NK-92 treated with Interleukin-12 subunit alpha and Interleukin-12 subunit beta, amount 100 ng/mL, for 24 hours (cell line): ENCODE measurements at places on chromosomes 6 and 20.
A peak's percentile ranks its signal among the peaks of the same experiment; 100 is the strongest.

DNA sequence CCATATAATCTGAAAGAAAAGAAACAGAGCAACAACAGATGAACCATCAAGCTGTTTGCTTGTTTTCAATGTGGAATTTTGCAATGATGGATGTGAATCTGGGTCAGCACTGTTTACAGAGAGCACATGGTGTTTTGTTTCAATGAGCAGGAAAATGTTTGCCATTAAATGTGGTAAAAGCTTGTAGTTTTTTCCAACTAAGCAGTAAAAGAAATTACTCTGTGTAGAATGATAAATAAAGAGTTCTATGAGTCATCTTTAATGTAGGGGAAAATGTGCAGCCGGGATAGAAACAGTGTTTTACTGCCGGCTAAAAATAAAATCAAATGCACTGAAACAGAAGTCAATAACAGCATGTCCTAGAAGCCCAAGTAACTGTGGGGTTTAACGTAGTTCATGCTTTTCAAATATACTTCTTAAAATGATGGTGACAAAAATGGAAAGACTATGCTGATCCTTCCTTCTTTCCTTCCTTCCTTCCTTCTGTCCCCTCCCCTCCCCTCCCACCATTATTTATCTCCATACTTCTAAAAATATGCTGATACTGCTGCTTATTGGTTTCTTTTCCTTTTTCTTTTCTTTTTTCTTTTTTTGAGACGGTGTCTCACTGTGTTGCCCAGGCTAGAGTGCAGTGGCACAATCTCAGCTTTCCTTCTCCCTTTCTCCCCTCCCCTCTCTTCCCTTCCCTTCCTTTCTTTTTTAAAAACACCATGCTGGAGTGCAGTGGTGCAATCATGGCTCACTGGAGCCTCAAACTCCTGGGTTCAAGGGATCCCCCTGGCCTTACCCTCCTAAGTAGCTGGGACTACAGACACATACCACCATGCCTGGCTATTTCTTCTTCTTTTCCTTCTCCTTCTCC lies 6.3 kb upstream of the NAA20 start:
- no peak for DNase-seq

DNA sequence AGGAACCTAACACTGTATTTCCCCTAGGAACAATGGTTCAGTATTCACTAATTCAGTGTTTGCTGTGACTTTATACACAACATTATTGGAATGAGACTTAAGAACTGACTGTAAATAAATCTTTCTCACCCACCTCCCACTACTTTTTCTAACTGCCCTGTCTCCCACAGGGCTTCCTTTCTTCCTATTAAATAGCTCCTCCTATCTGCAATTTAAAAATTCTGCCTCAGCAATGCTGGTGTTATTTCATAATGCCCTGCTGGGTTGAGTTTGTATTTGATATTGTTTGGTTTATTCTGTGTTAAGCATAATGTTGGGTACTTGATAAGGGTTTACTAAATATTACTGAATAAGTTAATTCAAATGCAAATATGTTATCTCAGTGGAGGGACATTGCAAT lies 573.1 kb upstream of the RNF217 start:
- no peak for DNase-seq

DNA sequence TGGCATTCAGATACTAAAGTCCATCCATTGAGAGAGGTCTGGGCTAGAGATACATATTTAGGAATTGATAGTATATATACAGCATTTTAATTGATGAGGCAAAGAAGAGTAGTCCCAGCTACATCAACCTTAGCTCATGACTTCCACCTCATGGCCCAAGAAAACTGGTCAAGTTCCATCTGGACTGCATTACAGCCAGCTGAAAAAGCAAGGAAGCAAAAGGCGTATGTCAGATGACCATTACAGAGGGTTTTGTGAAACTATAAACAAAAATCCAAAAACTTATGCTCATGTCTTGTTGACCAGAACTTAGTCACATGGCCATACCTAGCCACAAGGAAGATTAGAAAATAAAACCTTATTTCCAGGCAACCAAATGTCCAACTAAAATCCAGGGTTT lies 46.8 kb upstream of the RNF146 start:
- DNase-seq = no peak

DNA sequence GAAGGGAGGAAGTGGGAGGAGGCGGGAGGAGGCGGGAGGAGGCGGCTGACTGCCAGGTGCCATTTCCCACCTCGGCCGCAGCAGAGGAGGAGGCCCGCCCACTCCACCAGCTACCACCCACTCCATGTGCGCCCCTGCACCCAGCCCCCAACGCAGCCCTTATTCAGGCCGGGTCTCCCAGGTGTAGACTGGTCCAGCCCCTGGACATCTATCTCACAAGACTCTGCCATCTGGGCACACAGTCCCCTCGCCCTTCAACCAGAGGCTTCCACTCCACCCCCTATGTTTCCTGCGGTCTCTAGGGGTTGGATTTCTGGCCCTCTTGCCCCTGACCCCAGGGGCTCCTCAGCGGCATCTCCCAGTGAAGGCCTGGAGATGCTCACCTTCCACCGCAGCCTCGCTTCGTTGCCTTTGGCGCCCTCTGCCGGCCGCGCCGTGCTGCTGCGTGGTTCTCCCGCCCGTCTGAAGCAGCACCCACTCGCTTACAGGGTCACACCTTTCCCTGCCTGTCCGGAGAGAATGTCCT lies 32.6 kb upstream of the FAM83D start:
- peak; percentile 58 for DNase-seq

GRCh38 chr6:108746836-108747575 lies 101.2 kb upstream of the ARMC2 start:
- DNase-seq = no peak

DNA sequence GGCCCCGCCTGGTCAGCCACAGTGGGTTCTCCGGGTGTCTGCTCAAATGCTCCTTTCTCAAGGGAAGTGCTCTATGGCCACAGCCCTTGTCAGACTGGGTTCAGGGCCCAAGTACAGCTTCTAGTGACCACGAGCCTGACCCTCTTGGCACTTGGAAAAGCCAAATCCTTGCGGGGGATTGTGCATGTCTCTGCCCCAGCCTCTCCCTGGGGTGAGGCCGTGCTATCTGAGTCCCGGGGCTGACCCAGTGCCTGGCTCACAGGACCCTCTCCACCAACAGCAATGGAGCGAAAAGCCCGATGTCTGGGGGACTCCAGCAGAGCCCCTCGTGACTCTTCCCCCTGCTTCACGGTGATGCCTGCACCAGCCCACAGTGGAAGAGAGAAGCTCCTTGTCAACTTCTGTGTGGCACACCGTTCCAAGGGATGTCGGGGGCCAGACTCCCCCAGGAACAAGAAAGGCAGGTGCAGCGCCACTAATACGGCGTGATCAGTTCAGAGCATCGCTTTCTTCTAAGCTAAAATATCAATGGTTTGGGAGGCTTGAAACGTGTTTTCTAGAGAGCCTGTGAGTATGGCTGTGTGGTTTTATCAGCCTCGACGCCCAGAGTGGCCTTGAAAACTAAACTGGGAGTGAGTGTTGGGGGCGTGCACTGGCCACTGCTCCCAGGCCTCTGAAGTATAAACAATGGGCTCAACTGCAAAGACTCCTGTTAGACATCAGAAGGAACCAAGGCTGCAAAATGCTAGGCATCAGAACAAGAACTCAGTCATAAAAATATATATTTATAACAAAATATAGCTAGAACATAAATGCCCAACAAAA lies 51.9 kb downstream of the DLL1 start:
- no peak for DNase-seq

DNA sequence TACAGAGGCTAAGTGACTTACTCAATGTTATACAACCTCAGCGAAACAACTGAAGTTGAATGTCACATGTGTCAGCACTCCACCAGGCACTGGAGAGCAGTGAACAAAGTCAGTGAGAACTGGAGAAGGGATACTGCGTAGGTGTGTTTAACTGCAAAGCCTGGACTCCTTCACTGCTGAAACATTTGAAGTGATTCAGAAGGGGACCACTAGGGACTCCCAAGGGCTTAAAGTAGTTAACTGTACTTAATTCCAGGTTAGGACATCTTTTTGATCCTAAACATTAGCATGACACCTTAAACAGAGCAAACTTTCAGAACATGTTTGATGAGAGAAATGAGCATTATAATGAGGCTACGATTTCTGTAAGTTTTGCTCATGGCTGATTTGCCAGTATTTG lies 45.0 kb upstream of the ZBTB24 start:
- DNase-seq = no peak

DNA sequence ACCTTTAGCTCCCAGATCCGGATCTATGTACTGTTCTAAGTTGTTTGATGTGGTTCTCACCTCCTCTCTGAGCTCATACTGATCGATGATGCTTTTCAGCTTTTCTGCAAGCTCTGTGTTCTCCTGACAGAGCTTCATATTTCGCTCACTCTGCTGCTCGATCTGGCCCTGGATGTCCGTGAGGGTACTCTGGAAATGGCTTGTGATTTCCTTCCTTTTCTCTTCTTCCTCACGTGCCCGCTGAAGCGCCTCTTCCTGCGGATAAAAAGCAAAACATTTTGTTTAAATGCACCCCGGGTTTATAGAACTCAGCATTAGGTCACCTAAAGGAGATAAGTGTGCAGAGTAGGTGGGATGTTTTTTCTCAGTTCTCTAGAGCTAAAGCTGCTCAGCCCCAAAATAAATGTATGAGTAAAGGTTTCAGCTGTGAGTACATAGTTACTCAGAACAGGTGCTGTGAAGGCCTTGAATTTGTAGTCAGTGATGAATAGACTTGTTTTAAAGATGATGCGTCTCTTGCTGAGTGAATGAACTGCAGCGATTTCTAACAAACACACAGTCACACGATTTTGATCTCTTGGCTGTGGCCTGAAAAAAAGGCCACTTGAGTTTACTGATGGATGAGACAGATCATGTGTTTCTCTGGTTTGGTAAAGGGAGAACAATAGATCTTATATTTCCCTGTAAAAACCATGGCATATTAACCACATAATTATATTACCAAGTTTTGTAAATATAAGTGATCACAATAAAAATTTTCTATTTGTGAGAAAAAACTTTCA lies 29.1 kb downstream of the TXLNB start:
- DNase-seq = no peak

DNA sequence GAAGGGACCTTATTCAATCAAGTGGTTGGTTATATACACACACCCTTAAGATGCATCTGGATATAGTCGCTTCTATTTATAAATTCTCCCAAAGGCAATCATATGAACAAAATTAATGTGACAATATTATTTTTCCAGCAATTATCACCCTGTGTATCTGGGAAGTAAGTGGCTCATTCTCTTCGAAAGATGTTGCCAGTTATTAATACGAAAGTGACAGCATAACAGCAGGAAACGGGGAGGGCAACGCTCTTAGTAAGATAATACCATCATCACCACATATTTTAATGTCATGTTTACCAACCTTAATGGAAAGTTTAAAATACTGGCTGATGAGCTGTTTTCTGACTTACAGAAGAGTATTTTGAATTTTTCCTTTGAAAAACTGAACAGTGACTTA lies 697.2 kb upstream of the AGPAT4 start:
- DNase-seq = no peak
